EH (cell line): ENCODE measurements at places on chromosomes 13 and 19.

GRCh38 chr13:71860547-71861138, 6.4 kb downstream of the DACH1 start:
- DNase-seq = no peak

DNA sequence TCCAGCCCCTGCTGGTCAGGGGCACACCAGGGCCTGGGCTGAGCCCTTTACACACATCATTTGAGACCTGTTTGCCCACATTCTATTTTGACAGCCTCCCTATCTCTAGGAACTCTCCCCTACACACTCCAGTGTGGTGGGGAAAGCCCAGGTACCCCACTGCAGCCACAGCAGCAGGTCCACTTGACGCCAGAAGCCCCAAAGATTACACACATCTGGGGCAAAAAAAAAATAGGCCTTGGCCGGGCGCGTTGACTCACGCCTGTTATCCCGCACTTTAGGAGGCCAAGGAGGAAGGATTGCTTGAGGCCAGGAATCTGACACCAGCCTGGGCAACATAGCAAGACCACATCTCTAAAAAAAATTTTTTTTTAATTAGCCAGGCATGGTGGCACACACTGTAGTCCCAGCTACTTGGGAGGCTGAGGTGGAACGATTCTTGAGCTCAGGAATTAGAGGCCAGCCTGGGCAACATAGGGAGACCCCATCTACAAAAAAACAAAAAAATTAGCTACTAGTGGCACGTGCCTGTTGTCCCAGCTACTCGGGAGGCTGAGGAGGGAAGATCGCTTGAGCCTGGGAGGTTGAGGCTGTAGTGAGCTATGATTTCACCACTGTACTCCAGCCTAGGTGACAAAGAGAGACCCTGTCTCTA, 18.0 kb upstream of the CD22 start:
- DNase-seq = no peak

- no peak for DNase-seq
Measured at GRCh38 chr13:48319531-48320398, 16.2 kb downstream of the RB1 start.

- no peak for DNase-seq
Measured at GRCh38 chr13:109684824-109685202, 101.6 kb downstream of the IRS2 start.

DNA sequence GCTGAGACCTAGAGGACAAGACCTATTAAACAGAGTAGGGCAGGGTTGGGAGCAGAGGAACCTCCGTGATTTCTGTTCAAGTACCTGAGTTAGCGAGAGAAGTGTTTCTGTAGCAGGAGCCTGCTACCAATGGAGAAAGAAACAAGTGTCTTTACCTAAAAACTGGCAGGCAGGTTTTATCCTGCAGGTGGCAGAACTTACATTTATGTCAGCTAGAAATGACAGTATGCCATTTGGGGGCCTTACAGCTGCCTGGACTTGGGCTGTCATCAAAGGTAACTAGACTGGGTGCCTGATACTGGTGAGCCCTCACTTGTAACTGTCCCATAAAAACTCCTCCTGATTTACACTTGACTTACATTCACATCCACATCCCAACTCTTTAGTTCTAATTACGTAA, 185.3 kb upstream of the MIR17HG start:
- no peak for DNase-seq

- no peak for DNase-seq
Measured at GRCh38 chr19:23779645-23780044, 21.0 kb upstream of the ZNF681 start.

GRCh38 chr19:45172611-45173208, 5.3 kb downstream of the TRAPPC6A start:
- DNase-seq = no peak

- DNase-seq = no peak
Measured at GRCh38 chr19:5463959-5464358, 8.7 kb downstream of the ZNRF4 start.

DNA sequence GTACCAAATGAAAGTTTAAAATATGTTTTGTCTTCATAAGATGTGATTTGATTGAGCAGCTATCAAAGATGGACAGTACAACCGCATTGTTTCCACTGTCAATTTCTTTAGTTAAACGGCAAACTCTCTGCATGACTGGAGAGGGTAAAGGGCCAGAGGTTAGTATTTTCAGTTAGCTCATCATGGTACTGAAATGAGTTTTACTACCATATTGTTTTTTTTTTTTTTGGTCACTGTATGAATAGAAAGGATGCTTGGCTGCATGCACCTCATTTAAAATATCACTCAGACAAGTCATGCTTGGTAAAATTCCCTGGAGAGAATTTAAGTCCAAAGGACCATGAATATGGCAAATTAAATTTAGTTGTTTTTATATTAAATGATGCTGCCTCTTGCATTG, 942.1 kb upstream of the SPRY2 start:
- DNase-seq = no peak

DNA sequence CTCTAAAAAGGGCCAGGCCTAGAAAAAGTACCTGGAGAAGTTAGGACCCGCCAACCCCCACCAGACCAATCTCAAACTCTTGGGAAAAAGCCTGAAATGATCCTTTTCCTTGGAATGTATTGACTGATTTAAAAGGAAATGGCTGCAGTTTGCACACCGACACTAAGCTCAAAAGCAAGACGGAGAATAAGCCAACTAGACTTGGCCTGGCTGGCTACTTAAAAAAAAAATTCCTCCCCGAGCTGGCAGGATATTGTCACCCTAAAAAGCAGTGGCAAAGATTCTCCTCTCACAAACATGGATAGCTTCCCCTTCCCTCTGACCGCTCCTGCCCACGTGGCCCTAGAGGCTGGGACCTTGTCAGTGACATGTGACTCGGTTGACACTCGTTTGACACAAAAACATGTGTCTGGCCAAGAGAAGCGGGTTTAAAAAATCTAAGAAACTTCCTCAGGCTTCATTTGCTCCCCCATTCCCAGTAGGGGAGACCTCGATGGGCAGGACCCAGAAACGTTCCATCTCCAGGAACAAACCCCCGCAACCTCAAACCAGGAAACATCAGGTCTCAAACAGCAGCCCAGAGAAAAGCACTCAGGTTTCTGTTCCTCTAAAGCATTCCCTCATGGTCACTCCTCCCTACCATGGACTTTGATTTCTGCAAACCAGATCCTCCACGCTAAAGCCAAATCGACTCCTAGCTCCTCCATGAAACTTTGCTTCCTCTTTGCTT, 1.3 kb downstream of the RFX1 start:
- DNase-seq = peak; percentile 19

DNA sequence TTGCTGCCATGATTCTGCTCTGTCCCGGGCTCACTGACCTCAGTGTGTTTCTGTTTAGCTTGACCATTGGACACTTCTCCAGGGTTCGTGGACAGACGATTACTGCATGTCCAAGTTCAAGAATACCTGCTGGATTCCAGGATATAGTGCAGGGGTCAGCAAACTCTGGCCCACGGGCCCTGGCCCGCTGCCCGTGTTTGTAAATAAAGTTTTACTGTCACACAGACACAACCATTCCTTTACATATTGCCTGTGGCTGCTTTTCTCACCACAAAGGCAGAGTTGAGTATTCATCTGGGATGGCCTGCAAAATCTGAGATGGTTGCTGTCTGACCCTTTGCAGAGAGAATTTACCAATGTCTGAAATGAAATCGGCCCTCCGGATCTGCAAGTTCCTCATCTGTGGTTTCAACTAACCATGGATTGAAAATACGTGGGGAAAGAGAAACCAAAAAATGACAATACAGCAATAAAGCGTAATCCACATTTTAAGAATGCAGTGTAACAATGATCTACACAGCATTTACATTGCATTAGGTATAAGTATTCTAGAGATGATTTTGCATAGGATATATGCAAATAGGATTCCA, 25.9 kb upstream of the F2RL3 start:
- DNase-seq = no peak

DNA sequence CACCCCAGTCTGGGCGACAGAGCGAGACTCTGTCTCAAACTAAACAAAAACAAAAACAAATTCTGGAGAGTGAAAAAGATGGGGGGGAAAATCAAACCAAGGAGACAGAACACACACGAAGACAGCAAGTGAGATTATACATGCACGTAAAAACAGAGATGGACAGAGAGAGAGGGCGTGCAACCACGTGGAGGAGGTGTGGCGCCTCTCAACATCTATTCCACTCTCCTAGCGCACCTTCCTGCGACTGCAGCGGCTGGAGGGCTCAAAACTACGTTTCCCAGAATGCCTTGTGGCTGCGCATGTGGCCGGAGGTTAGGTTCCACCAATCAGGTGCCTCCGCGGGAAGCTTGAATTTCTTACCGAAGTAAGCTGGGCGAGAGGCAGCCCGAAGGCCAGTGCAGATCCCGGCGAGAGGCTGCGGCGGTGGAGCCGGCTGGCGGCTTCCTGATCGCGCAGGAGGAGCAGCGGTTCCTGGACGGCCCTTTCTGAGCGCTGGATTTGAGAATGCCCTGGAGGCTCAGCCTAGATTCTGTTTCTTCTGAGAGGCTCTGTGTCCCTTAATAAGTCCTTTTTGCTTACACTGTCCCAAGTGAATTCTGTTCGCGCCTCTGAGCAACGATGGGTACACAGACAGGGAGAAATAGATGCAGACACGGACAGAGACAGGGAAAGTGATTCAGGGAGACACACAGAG, 13.1 kb upstream of the NANOS2 start:
- peak; percentile 89 for DNase-seq

GRCh38 chr19:34236035-34236987, 18.0 kb upstream of the GARRE1 start:
- peak; percentile 82 for DNase-seq

- peak; percentile 59 for DNase-seq
Measured at GRCh38 chr19:3458229-3459088, 21.9 kb downstream of the SMIM24 start.

DNA sequence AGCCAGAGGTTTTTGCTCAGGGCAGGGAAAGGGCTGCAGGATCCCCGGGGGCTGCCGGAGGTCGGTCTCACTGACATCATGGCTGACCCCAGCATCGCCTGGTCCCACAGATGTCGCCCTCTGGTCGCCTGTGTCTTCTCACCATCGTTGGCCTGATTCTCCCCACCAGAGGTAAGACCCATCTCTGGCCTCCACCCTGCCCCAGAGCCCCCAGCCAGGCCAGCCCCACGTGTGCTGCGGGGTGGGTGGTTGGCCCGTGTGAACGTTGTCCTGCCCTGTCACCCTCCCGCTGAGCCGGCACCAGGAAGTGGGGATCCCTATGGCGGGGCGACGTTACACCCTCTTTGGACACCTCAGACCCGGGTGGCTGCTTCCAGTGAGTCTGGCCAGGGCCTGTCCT, 906 bp downstream of the FXYD5 start:
- DNase-seq = no peak

- DNase-seq = peak; percentile 34
Measured at GRCh38 chr19:32566246-32566830, 14.7 kb upstream of the PDCD5 start.

DNA sequence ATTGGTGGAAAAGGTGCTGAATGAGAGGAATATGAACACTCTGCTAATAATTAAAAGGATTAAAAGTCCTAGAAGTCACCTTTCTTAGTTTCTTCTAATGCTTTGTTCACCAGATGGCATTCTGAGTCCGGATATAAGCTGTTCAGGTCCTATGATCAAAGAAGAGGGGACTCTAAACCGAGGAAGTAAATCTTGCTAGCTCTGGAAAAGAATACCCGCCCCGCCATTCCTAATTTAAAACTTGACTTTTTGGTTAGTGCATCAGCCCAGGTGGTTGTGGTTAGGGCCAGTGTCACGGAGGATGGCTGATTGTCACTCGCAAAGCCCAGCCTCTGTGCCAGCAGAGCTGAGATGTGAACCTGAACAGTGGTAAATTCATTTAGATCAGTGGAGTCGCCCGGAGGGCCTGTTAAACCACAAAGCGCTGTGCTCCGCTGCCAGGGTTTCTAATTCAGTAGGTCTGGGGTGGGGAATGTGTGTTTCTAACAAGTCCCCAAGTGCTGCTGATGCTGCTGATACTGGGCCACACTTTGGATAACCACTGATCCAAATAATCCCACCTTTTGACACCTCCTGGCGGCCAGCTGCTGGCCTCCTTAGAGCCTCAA, 425.4 kb downstream of the DCT start:
- DNase-seq = no peak

DNA sequence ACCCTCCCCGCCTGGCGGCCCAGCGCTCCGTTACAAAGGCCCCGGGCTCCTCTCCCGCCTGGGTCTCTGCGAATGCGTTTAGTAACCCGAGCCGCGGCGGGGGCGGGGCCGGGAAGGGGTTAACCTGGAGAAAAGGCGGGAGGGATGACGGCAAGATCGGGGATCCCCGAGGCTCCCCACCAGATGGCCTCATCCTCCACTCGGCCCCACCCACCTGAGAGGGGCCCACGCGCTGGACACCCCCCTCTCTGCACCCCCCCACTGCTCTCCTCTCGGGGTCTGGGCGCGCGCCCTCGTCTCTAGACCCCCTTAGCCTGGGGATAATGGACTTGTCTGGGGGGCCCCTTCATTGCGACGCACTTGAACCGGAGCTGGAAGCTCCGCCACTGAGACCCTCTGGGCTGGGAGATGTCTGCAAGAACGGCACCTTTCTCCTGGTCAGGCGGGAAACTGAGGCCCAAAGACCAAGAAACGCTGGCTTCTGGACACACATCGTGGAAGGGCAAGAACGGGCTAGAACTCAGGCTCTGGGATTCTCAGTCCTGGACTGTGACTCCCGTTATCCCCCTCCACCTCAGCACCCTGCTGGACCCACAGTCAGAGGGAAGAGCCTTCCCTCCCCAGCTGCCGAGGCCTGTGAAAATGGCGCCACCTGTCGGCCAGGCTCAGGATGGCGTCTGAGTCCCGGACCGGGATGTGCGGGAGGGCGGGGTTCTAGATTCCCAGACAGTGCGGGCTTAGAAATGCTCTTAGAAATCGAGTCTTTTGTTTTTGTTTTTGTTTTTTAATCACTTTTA, 2.9 kb upstream of the LTBP4 start:
- peak; percentile 86 for DNase-seq

- no peak for DNase-seq
Measured at GRCh38 chr19:44748426-44749254, at the start of gene BCL3. Gene BCL3, plus strand, starts transcription at chr19:44748708. Its CDS starts 83 bp downstream, at chr19:44748791.

DNA sequence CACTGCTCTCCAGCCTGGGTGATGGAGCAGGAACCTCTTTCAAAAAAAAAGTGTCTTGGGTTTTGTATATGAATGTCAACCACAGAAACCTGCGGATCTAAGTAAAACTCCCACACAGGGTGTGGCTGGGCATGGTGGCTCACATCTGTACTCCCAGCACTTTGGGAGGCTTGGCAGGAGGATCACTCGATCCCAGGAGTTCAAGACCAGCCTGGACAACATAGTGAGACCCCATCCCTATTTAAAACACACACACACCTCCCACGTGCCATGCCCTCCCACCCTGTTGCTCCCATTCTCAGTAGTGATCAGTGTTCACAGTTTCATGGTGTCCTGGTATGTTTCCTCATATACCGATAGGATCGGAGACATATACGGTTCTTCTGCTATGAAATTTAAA, 9.2 kb downstream of the TMED1 start:
- no peak for DNase-seq
